ENCODE measurements at places on chromosomes 5 and 9.

DNA sequence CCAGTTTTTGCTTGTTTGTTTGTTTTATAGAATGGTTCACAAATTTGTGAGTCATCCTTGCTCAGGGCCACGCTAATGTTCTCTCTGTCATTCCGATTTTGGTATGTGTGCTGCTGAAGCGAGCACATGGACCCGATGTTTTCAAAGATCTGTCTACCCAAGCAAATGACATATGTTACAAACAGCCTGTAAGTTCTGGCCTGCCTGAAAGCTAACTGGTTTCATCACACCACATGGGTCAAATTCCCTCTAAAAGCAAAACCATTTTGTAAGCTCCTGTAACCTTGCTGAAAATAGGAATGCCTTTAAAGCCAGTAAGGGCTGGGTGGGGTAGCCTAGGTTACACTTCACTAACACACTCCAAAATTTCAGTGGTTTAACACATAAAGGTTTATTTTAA is 25.4 kb downstream of the DMRT3 start:
- DNase-seq = no peak

- DNase-seq = no peak
These were observed 58.6 kb downstream of the PRKACG start for GRCh38 chr9:68955330-68955729.

DNA sequence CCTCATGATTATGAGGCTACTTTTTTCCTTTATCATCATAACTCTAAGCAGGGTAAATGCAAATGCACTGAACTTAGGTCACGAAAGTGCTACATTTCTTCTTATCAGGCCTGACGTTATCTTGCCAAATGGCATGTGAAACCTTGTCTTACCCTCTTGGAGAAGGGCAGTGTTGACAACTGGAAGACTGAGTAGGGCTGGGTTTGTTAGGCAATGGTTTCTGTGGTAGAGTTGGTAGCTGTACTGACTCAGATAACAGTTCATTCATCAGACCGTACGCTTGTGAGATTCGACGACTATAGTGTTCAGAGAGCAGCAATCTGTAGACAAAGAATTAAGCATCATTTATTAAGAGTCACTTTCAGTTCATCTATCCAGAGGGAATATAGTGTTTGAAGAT is 127.7 kb downstream of the CPLANE1 start:
- DNase-seq = no peak

DNA sequence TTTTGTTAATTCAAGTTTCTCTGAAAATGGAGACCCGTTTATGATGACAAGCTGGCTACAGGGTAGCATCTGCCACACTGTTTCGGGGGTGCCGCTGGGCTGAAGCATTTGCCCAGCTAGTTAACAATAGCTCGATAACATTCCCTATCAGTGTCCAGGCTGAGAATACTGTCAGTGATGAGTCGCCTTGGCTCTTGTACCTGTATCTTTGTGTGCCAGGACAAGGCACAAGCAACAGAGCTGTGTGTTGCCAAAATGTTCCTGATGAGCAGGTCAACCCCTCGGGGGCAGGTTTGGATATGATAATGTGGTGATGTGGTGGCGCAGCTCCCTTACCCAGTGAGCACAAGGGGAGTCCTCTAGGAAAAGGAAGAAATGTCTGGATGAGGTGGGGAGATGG is 7.0 kb downstream of the TGFBI start:
- DNase-seq = no peak

DNA sequence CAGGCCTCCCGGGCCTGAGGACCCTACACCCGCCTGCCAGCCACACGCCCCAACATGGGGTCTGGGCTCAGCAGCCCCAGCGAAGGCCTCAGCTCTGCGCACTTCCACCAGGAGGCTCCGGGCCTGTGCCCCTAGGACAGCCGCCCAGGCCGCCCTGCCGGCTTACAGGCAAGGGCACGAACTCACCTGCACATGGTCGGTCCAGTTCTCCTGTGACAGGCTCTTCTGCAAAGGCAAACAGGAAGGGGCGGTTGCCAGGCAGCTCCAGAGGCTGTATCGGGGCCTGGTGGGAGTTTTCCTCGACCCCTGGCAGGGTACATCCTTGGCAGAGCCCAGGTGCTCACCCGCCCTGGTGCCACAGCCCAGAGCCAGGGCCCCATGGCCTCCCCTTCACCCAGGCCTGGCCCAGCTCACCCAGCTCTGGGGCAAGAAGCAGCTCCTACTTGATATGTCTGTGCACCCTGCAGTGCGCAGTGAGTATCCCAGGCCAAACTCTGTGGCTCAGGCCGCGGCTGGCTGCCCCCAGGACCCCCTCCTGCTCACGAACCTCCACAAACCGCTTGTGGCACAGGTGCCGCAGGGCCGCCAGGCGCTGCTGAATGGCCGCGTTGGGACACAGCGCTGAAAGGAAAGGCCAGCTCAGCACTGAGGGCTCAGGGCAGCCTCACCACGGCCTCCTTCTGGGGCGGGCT is 52.2 kb upstream of the NRARP start:
- DNase-seq = peak; percentile 73

- DNase-seq = no peak
These were observed 56.7 kb downstream of the MAMDC2 start for GRCh38 chr9:70100362-70100761.

DNA sequence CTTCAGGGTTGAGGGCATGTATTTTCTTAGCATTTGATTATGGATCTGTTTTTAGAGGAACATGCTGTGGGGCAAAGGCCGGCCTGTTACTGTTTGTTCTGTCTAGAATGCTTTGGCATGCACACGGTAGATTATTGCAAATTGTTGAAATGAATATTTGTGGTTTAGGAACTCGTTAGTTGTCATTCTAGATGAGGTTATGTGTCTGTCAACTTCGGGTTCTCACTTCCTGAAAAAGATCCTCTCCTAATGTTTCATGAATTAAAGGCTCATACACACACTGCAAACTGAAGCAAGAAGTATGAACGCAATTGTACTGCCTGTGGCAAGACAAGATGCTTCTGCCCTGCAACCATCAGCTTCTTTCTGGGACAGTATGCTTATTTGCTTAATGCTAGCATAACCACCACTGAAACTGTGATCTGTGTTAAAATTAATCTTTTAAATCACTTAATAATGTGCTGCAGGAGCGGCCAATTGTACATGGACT is 99.6 kb downstream of the BASP1 start:
- no peak for DNase-seq

GRCh38 chr9:135906291-135907005 is 898 bp downstream of the CAMSAP1 start:
- DNase-seq = no peak

DNA sequence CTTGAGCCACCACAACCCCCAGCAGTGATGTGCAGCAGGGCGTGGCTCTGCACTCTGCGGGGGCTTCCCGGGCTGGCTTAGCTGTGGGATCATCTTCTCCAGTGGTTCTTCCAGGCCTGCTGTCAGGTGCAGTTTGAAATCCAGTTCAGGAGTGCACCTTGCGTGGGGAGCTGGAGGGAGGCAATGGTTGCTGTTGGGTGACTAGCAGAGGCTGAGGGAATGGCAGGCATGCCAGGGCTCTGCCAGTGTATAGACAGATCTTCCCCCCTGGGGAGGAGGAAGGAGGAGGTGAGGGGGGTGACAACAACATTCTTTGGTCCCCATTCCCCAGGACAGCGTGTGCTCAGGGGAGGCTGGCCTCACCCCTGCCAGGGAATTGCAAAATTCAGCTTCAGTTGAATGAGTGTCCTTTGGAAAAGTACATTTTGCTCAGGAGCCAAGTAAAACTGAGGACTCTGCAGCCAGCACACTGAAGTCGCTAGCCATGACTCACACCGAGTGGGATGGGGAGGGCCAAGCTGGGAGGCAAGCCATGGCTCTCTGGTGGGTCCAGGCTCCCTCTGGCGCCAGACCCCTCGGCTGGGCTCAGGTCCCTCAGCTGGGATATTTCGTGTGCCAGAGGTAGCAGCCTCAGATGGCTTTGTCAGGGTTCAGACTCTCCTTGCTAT is 35.0 kb downstream of the ERGIC1 start:
- DNase-seq = peak; percentile 73

- DNase-seq = peak; percentile 53
These were observed at the start of gene IDNK for GRCh38 chr9:83622939-83623678. IDNK (plus strand) TSS chr9:83623143; CDS start chr9:83623172, 29 bp downstream.

GRCh38 chr5:32583582-32584232 is 1.6 kb upstream of the SUB1 start:
- DNase-seq = no peak

DNA sequence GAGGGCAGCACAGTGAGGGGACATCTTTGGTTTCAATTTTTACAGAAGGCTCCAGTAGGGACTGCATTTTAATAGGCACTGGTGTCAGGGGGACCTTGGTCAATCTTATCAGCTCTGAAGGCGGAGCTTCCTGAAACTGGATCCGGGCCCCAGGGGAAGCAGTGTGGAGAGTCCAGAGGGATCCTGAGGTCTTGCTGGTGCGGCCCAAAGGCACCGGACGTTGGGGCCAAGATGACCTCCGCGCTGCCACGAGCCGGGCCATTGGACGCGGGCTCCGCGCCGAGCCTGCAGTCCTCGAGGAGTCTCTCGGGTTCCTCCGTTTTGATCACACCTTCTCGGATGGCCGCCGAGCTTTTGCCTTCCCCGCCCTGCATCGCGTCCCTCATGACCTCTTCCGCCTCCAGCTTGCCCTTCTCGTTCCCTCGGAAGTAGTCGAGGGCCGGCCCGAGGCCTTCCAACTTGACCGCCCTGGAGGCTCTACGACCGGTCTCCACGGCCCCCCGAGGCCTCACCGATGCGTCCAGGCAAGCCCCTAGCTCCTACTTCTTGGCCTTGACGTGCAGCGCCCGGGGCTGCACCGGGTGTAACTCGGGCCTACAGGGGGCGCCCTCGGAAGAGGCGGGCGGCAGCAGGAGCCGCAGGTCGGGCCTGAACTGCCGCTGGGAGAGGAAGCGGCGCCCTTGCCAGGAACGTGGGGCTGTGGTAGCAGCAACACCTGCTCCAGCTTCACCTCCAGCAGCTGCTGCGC is 18.8 kb downstream of the C5orf52 start:
- no peak for DNase-seq

DNA sequence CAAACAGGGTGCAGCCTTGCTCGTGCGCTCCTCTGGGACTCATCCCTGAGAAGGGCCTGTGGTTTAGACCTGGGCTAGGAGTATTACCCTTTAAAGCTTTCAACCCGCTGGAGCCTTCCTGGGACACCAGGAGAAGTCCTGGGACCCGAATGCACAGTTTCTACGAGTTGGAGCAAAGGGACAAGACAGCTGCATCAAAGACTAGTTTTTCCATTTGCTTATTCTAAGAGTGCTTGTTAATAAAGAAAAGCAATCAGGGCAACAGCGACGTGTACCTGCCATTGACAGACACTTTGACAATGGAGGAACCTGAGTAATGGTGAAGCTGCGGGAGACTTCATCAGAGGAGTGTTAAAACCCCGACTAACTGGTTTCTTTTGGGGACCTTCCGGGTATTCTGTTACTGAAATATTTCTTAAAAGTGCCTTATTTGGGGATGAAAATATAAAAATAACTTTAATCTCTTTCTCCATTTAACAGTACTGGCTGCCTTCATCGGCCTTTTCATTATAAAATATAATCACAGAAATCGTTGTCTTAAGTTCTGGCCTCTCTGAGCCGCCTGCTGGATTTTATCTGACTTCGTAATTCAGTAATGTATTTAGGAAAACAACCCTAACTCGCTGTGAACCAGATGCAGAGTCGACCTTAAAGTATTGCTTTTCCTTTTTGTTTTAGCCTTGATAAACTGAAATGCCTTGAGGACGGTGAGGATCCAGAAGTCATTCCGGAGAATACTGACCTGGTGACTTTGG is 732 bp downstream of the SNAPC3 start:
- DNase-seq = no peak

GRCh38 chr9:79579624-79580023 is 7.9 kb downstream of the TLE4 start:
- DNase-seq = no peak

DNA sequence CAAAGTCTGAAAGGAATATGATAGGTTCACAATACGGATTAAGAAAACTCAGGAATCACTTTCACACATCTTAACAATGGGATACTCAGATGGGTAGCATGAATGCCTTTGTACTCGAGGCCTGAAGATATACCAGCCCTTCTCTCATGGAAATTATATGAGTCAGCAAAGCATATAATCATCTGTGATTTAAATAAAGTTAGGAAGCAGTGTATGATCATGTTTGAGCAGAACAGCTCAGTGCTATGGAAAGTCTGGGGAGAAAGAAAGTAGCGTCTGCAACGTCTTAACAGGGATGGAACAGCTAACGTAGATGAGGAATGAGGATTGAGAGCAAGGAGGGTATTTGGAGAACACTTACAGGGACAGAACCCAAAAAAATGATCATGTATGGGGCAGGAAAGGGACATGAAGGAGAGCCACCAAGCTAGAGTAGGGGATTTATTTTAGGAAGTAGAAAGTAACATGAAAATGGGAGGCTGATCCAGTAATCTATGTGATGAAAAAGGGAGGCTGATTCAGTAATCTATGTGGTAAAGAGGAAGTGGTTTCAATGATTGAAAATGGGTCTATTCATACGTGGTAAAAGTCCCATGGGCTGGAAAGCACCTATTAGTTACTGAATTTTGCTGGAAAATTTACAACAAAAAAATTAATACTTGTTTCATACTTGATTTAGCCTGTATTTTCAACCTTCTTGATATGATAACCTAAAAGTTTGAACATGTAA is 85.9 kb downstream of the GNA14 start:
- no peak for DNase-seq

DNA sequence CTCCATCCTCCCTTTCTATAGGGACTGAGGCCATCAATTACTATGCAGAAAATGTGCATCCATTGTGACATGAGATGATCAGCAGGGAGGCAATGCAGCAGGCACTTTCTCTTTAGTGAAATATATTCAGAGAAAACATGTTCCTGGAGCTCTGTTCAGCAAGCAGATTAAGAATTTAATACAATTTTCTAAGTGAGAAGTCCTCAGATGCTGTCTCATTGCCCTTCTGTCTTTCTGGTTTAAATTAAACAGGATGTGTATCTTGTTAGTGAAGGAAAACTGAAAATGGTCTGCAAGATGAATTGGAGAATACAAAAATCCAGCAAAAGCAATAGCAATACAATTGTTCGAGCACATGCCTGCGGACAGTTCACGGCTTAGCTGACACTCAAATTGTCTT is 445.8 kb upstream of the RIOK2 start:
- no peak for DNase-seq

DNA sequence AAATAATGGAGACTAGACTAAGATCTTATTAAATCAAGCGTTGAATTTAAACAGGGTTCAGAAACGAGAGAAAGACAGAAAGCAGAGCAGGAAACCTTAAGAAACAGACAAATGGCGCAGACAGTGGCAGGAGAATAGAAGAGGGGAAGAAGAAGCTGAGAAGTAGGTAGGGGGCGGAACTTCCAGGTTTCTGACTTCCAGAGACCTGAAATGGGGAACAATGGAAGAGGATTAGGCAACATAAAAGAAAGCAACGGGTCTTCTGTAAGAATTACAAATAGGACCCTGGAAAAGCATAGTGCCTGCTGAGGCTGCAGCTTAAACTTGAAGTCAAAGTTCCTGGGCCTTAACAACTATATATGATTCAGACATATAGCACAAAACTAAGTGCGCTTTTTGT is 101.7 kb downstream of the BNC2 start:
- no peak for DNase-seq

- peak; percentile 54 for DNase-seq
These were observed 59.2 kb downstream of the GADD45G start for GRCh38 chr9:89664010-89664409.

DNA sequence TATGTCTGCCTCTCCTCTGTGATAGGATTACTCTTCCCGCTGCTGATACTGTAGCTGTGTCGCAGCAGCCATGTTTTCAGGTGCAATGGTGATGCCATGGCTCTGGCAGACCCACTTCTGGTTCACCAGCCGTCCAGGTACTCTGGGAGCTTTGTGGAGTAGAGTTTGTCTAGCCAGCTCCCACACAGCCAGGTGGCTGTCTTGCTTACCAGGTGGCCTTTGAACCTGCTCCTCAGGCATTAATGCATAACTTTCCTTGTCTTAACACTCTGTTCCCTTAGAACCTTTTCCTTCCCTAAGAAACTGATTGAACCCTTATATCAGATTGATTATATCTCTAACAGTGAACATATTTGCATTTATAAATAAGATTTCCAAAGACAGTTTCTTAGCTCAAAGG is 42.2 kb downstream of the F2RL2 start:
- DNase-seq = no peak

Measured in posterior cingulate gyrus (tissue), 11 donors.